CD4-positive, CD25-positive, alpha-beta regulatory T cell (primary cell): ENCODE measurements at places on chromosomes 16 and 17. TPM values are rescaled to one million over a fixed set of nuclear protein-coding genes. Genes with fewer than 3 reads are reported as not detected.
A peak's percentile ranks its signal among the peaks of the same experiment; 100 is the strongest.

Gene SLC16A13
- 1.1 TPM for polyA plus RNA-seq

Gene TMC6
- 242 TPM for polyA plus RNA-seq

Gene PRSS36
- 1.2 TPM for polyA plus RNA-seq

Gene PTGES3L
- polyA plus RNA-seq = not detected

Gene TSPOAP1
- 1.6 TPM for polyA plus RNA-seq

Gene CDT1
- 0.60 TPM for polyA plus RNA-seq

Gene RNF112
- not detected for polyA plus RNA-seq

Gene FASN
- 0.23 TPM for polyA plus RNA-seq

- DNase-seq = peak; percentile 6
Observed at GRCh38 chr16:55711959-55712876, 56.4 kb downstream of the SLC6A2 start.

DNA sequence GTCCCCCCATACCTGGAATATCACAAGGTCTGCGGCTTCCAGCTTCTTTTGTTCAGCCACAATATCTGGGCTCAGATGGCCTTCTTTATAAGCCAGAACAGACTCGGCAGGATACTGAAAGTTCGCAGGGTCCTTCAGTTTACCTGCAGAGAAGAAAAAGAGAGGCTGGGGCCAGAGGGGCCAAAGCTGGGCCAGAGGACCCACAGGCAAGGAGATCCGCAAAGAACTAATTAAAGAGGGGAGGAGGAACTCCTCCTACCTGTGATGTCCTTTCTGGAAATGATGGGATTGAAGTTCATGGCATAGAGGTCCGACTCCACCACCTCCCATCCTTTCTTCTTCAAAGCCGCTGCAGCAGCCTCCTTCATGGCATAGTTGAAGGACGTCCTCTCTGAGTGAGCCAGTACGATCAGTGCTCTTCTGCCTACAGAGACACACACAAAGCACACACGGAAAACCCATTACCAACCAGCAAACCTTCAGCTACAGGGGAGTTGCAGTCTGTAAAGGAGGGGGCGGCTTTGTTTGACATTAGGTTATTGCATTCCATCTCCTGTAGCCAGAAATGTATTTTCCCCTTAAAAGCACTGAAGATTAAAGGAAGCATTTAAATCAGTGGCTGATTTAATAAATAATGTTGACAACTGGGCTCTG, 8.1 kb downstream of the NQO1 start:
- no peak for DNase-seq

DNA sequence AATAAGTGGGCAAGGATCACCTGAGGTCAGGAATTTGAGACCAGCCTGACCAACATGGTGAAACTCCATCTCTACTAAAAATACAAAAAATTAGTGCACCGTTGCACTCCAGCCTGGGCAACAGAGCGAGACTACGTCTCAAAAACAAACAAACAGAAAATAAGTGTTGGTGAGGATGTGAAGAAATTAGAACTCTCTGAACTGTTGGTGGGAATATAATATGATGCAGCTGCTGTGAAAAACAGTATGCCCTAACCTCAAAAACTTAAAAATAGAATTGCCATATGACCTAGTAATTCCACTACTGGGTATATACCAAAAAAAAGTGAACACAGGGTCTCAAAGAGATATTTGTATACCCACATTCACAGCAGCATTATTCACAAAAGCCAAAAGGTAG, 26.1 kb downstream of the GLG1 start:
- DNase-seq = no peak

DNA sequence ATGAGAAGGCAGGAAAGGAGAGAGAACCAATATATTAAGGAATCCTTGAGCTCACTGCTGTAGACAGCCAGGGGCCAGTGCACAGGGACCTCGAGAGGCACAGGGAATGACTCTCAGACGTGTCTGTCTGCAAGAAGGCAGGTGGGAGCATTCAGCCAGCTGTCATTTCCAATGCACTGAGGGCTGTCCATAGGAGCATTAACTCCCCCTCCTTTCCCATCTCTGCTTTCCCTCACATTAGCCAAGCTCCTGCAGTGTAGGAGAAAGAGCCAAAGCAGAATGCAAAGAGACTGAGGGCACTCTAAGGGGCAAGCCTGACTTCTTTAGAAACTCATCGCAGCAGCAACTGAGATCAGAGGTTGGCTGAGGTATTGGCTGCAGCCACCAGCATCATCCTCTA, 218.3 kb downstream of the CDH13 start:
- DNase-seq = no peak

GRCh38 chr17:12973496-12974004, 44.3 kb downstream of the ELAC2 start:
- no peak for DNase-seq

- DNase-seq = no peak
Observed at GRCh38 chr16:67259705-67260104, 10.9 kb downstream of the SLC9A5 start.

DNA sequence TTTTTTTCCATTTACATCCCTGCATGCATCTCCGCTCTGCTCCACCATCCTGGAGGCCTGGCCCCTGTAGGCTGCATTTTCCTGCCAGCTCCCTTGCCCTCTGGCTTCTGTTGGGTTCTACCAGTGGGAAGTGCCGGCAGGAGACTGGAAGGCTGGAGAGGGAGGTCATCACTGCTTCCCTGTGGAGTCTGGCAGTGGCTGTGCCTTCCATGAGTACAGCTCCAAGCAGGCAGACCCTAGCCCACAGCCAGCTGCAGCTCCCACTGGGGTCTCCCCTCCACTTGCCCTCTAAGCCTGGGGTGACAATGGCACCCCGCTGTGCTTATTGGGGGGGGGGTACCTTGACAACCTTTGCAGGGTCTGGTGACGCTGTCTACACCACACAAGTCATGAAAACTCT, 37.3 kb downstream of the MMP15 start:
- no peak for DNase-seq

DNA sequence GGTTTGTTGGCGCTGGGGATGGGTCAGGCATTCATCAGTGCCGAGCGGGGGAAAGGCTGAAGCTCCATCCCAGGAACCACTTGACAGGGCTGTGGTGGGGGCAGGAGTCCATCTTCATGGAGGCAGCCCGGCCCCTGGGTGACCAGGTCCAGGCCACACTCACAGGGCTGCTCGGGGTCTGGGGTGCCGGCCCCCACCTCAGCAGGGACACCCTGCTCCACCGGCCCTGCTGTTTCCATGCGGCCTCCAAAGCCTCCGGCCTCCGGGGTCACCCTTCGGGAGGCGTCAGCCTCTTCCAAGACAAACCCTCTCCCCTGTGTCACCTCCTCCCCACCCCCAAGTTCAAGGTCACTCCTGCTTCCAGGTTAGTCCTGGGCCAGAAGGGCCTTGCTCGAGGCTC, 22.1 kb downstream of the GALNS start:
- DNase-seq = no peak

DNA sequence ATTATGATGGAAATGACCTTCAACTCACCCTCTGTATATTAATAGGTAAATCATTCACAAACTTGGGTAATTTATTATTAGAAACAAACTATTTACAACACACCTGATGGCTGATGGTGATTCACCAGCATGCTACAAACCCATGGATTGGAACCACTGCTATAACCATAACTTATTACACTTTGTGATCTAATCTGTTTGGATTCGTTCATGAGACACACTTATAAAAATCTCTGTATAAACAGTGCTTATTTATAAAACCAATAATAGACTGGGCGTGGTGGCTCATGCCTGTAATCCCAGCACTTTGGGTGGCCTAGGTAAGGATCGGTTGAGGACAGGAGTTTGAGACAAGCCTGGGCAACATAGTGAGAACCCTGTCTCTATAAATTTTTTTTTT, 16.0 kb downstream of the SMIM36 start:
- no peak for DNase-seq

DNA sequence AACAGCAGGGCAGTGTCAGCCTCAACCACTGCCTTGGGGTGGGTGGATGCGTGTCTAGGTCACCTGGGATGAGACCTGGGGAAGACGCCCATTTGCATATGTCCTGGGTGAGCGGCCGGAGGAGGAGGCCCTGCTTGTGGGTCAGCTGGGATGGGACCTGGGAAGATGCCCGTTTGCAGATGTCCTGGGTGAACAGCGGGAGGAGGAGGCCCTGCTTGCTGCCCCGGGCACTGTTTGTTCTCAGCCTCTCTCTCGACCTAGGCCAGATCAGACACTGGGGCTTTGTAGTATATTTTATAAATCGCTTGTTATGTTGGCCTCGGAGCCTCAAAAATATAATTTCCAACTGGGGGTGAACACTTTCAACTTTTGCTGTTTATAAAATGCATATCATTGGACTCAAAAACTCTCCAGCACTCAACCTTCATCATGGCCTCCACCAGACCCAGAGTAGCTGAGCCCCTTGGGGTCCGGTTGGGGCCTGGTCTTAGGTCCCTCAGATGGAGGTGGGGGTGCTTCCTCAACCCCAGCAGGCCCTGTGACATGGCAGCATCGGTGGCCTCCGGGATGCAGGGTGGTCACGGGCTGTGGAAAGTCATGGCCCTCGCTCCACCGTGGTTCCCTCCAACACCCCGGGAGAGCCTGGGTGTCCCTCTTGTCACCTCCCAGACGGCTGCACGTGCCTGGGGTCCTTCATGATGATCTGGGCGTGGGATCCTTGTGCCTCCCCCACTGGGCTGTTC, 17.3 kb downstream of the DBNDD1 start:
- DNase-seq = no peak

GRCh38 chr16:27235938-27236245, 32.6 kb downstream of the KDM8 start:
- DNase-seq = no peak

GRCh38 chr16:89067677-89068443, 25.8 kb upstream of the ACSF3 start:
- no peak for DNase-seq

DNA sequence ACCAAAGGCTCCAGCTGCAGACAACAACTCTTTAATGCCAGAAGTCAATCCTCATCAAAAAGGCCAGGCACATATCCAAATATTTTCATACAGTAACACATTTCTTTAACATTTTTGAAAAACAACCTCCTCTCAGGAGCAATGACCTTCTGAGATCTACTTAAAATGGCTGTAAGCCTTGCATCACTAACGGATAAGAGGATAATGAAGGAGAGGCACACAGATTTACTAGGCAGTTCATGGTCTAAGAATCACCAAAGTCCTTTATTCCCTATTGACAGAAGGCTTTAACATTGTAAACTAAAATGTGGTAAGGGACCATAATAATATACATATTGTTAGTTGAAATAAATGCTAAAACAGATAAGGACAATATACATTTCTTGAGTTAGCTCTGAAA, 114.7 kb downstream of the USP32 start:
- DNase-seq = no peak

DNA sequence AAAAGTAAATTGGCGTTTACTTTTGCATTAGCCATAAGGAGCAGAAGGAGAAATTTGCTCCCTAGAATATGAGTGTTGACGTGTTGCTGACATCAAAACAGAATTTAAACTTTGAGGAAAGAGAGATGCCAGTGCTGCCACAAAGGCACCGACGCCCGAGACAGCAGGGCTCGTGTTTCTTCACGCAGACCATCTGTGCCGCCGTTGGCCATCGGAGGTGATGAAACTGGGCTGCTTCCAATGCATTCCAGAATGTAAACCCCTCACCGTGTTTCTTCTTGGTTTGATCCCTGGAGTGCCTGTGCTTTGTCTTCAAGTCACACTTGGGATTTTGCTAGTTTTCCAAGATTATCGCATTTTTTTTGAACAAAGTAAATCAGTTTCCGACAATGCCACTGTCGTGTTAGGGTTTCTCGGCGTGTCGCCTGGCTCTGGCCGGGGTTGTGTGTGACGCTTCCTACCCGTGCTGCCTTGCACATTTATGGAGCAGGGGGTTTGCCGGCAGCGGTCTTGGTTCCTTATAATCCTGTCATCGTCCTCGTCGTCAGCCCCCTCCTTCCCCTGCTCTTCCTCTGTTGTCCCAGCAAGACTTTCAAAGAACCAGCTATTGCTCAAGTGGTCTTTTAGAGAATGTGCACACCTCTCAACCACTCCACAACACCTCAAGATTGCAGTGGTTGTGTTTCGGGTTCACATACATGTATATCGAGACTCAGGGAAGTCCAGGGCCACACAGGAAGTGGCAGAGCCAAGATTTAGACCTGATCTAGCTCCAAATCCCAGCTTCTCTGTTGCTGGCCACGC, 103.9 kb downstream of the METRNL start:
- DNase-seq = no peak

GRCh38 chr16:68265078-68265920, 973 bp downstream of the SLC7A6 start:
- peak; percentile 46 for DNase-seq

GRCh38 chr17:64056269-64057005, 36.0 kb upstream of the ICAM2 start:
- no peak for DNase-seq

DNA sequence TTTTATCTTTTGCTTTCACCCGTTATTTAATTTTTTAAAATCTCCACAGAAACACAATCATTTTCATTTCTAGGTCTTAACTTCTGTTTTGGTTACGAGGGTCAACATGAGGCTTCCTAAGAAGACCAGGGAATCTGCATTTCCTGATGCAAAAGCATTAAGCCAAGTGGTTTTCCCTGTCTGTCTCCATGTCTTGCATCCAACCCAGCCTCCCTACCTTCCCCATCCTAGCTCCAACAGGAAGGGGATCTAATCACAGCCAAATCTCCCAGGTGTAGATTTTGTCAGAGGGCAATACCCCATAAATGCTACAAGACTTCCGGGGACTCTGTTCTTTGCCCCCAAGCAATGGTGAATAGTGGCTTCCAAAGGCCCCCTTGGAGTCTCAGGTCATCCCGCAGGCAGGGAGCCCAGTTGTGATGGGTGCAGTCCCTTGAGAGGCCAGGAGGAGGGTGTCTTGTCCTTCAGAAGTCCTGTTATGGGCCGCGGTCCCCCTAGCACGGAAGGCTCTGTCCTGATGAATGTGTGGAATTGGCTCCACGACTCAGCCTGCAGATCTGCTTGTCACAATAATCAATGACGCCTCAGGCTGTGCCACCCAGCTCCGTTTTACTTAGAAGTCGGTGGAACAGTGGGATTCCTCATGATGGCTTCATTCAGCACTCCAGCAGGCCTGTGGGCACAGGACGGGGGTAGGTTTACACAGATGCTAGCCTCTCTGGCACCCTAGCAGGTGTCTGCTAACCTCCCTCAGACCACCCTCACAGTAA, 141.1 kb downstream of the RGS9 start:
- peak; percentile 19 for DNase-seq

- peak; percentile 18 for DNase-seq
Observed at GRCh38 chr17:41338961-41339485, 11.6 kb downstream of the KRT33A start.

DNA sequence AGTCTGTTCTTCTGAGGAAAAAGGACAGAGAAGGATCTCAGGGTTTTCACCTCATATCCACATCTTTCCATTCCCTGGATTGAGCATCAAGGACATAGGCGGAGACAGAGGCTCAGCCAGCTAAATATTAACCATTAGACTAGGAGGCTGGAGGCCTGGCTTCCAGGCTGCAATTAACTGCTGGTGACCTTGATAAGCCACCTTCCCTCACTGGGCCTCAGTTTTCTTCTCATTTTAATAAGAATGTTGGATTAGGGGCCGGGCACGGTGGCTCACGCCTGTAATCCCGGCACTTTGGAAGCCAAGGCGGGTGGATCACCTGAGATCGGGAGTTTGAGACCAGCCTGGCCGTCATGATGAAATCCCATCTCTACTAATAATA, 25.6 kb upstream of the CNOT1 start:
- no peak for DNase-seq
